ENCODE measurements at places on chromosomes 16 and 17.

- no peak for DNase-seq
Measured at GRCh38 chr17:55845385-55845784, 94.5 kb downstream of the PCTP start.

GRCh38 chr17:80263253-80264204 lies 2.9 kb downstream of the RNF213 start:
- peak; percentile 70 for DNase-seq

DNA sequence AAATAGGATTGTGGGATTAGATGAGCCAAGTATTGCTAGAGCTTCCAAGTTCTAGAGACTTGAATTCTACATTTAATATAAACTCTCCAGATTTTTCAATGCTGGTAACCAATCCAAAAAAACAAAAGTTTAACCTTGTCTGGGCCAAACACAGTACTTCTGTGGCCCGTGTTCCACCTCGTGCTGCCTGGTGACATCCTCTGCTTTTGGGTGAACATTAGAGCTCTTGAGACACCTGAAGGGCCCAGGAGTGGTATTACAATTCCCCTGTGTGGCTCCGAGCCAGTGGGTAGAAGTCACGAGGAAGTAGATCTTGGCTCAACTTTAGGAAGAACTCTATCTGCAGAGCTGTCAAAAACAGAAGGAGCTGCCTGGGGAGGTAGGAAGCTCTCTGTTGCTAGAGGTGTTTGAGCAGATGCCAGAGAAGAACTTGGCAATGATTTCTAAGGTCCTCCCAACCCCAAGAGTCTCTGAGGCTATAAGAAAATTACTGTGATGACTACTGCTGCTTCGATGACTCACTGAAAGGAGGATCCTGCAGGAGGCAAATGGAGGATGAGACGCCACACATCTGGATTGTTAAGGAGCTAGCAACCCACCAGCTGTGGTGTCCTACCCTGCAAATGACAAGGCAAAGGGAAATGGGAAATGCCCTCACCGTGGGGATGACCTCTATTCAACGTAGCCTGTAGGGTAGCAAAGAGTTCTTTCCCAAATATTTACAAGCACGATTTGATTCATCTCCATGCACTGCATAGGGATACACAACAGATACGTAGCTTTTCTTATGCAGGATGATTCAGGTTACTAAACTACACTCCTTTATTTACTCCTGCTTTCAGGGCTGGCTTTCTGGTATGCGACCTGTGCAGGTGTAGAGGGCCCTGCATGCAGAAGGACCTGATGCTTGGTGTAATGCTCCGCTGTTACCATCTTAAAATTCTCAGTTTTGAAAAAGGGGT lies 45.8 kb upstream of the GAS7 start:
- DNase-seq, result no peak

DNA sequence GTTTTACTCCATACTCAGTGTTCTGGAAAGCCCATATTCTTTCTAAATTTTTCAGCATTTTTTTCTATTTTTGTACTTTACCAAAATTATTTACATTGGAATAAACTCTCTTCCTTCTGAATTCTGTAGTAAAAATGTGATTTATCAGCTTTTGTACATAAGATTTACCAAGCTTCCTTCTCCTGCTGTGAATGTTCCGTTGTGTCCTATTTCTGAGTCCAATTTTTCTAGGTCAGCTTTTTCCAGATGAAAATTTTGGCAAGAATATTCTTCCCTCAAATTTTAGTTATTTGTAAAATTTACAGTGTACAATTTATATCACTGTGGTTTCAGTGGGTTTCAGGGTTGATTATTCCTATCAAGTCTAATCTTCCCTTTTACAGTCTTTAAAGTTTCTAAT lies 27.5 kb downstream of the ASPA start:
- DNase-seq, result no peak

DNA sequence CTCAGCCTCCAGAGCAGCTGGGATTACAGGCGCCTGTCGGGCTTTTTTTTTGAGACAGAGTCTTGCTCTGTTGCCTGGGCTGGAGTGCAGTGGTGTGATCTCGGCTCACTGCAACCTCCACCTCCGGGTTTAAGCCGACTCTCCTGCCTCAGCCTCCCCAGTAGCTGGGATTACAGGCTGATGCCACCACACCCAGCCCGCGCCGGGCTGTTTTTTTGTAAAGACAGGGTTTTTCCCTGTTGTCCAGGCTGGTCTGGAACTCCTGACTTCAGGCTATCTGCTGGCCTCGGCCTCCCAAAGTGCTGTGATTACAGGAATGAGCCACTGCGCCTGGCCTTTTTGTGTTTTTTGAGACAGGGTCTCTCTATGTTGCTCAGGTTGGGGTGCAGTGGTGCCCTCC lies 27.4 kb upstream of the SPNS3 start:
- DNase-seq, result no peak

DNA sequence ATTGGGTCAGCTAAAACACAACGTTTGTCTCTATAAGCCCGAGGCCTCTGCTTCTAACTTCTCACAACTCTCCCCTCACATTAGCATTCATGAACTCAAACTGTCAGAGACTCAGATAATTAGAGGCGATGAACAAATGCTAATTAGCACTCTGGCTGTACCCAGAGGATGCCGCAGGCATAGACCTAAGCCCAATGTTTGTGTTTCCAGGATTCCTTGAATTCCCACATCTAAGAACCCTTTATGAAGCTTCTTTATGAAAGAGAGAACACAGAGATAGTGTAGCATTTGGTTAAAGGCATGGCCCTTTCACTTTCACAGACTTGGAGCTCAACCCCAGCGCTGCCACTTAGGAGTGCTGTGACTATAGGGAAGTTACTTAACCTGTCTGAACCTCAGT lies 512.2 kb downstream of the GRIN2A start:
- no peak for DNase-seq

Data from NCI-H1694 treated with DMSO at 0.1 percent for 48 hours (cell line).